ENCODE measurements at places on chromosomes 11 and 22. TPM values are rescaled to one million over a fixed set of nuclear protein-coding genes. Genes with fewer than 3 reads are reported as not detected.

The SLC22A9 gene
- total RNA-seq, result not detected

The KLHDC7B gene
- not detected for total RNA-seq

GRCh38 chr11:118629761-118630661, 22.6 kb downstream of the PHLDB1 start:
- no peak for DNase-seq

DNA sequence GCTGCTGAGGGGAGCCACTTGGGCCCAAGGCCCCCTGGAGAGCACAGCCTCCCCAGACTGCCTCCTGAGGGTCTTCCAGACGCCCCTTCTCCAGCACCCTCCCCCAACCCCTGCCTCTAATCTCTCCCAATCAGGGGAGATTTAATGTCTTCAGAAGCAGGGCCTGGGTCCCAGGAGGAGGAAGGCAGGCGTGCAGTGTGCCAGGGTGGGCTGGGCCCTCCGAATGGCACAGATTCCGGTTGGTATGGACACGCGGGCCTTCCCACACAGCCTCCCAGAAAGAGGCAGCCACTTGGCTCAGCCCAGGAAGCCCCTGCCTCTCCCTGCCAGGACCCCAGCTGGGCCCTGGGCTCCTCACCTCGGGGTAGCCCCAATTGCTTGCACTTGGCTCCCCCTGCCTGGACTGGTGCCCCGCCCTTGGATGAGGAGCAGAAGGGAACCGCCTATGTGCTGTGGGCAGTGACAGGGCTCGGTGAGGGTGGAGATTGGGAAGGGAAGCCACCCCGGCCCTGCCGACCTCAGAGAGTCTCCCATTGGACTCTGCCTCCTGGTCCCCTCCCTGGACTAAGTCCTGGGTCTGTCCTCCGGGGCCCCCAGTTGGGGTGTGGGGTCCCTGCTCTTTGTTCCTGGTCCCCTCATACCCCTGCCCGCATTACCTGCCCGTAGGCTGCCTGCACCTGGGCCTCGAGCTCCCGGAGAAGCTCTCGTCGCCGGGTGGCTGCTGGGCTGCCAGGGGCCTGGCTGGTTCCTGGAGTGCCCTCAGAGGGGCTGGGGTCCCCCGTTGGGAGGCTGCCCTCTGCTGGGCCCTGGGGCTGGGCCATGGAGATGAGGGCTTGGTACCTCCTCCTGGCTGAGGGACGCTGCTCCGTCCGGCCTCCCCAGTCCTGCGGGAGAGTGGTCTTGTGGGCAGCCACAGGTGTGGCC, 572 bp upstream of the CABP2 start:
- peak; percentile 64 for DNase-seq

- peak; percentile 48 for DNase-seq
Observed at GRCh38 chr11:73152861-73153483, 10.9 kb upstream of the FCHSD2 start.

- no peak for DNase-seq
Observed at GRCh38 chr11:95419915-95420314, 188.9 kb upstream of the SESN3 start.

DNA sequence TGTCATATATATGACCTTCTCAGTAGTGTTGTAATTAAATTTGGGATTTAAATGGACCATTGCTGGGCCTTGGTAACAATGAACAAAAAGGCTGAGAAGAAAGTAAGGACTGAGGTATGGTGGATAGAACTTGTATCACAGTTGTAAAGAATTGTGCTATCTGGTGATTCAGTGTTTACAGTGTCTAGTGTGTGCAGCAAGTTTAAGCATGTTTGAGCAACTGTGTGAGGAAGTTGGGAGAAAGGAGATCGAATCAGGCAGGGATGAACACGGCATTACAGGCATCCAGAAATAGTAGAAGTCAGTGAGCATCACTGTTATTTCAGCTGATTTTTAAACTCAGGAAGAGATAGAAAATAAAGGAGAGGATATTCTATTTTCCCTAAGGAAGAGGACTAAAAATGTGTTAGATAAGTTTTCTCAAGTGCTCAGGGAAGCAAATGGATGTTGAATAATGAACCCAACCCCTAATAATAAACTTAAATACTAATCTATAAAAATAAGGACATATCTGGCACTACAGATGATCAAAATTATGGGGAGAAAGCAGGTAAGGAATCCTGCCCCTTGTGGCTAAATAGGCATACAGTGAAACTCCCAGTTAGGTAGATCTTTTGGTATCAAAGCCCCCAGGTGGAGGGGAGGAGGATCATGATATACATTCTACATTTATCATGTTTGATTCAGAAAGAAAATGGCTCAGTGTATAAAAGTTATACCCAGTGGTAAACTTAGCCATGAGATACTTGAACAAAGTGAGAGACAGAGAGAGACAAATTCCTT, 361.0 kb upstream of the ANO3 start:
- no peak for DNase-seq

Data from H7 (cell line).